Hair follicular keratinocyte (primary cell): ENCODE measurements at places on chromosomes 12 and 14. TPM values are rescaled to one million over a fixed set of nuclear protein-coding genes. Genes with fewer than 3 reads are reported as not detected.

Gene NFE2
- not detected in 2 replicates for total RNA-seq

Gene TMEM253
- 0.08 and 0.31 TPM in 2 replicates for total RNA-seq

Gene PAN2
- 9.7 and 17.5 TPM in 2 replicates for total RNA-seq

Gene THTPA
- 2.7 and 4.8 TPM in 2 replicates for total RNA-seq

Gene GTF2H3
- 41.3 and 45.2 TPM in 2 replicates for total RNA-seq

Gene SLC41A2
- 1.7 and 2.2 TPM in 2 replicates for total RNA-seq

Gene ATG101
- 68.9 and 82.1 TPM in 2 replicates for total RNA-seq

Gene SPX
- 0.86 and 1.5 TPM in 2 replicates for total RNA-seq

Gene TEX52
- total RNA-seq: not detected in 2 replicates

Gene RAD51AP1
- total RNA-seq: 10.5 and 30.1 TPM in 2 replicates

Gene REP15
- total RNA-seq: 0.08 and 0.62 TPM in 2 replicates

Gene CDH24
- total RNA-seq: 6.0 and 8.8 TPM in 2 replicates

Gene NXPH4
- total RNA-seq: 2.1 and 24.9 TPM in 2 replicates

Gene AHNAK2
- total RNA-seq: 45.8 and 198 TPM in 2 replicates

Gene SIX1
- total RNA-seq: 0.15 TPM in 1 of 2 replicates, not detected in the other

Gene PRH1
- 0.76 and 9.7 TPM in 2 replicates for total RNA-seq

Gene NTN4
- 5.0 and 27.5 TPM in 2 replicates for total RNA-seq

Gene FSCB
- total RNA-seq: not detected in 2 replicates

Gene EEA1
- total RNA-seq: 7.5 and 12.3 TPM in 2 replicates

Gene KRT84
- not detected in 2 replicates for total RNA-seq

Gene SMAGP
- total RNA-seq: 21.9 and 23.0 TPM in 2 replicates

Gene USP44
- not detected in 2 replicates for total RNA-seq

Gene RASAL1
- 0.04 and 0.08 TPM in 2 replicates for total RNA-seq

Gene MMP14
- 365 and 745 TPM in 2 replicates for total RNA-seq

Gene CNTN1
- total RNA-seq: 23.7 and 27.6 TPM in 2 replicates

Gene CLEC4D
- not detected in 2 replicates for total RNA-seq

Gene MBD6
- 2.7 and 3.3 TPM in 2 replicates for total RNA-seq

Gene VEZT
- 68.8 and 98.6 TPM in 2 replicates for total RNA-seq

Gene C12orf54
- total RNA-seq: 2.5 and 3.7 TPM in 2 replicates

Gene ADSS1
- total RNA-seq: 0.91 and 5.7 TPM in 2 replicates

Gene ARPC3
- 847 and 1,114 TPM in 2 replicates for total RNA-seq

Gene P2RX2
- total RNA-seq: not detected in 2 replicates

Gene KNTC1
- total RNA-seq: 16.1 and 28.1 TPM in 2 replicates

Gene TMEM132C
- not detected in 2 replicates for total RNA-seq

Gene CMA1
- total RNA-seq: not detected in 2 replicates

Gene FOXN4
- not detected in 2 replicates for total RNA-seq

Gene SUOX
- total RNA-seq: 8.3 and 11.2 TPM in 2 replicates

Gene HOXC12
- total RNA-seq: 0.31 and 0.80 TPM in 2 replicates

Gene EMP1
- total RNA-seq: 54.3 and 135 TPM in 2 replicates

Gene INHBC
- total RNA-seq: not detected in 2 replicates

Gene GALNT16
- total RNA-seq: not detected in 2 replicates

Gene ADCY6
- 5.7 and 11.2 TPM in 2 replicates for total RNA-seq

Gene ALDH1L2
- total RNA-seq: 8.0 and 22.4 TPM in 2 replicates

Gene SARNP
- 109 and 122 TPM in 2 replicates for total RNA-seq

Gene ADGRD1
- not detected in 2 replicates for total RNA-seq

Gene DHH
- not detected in 2 replicates for total RNA-seq

Gene TC2N
- total RNA-seq: 9.6 and 15.1 TPM in 2 replicates

Gene CHGA
- total RNA-seq: not detected in 2 replicates

Gene GPR84
- 0.23 TPM in 1 of 2 replicates, not detected in the other for total RNA-seq

Gene CRY1
- 4.8 and 15.8 TPM in 2 replicates for total RNA-seq

Gene TCL1B
- not detected in 2 replicates for total RNA-seq

Gene HSPB8
- total RNA-seq: 0.15 and 0.39 TPM in 2 replicates

Gene GUCY2C
- total RNA-seq: 0.08 TPM in 1 of 2 replicates, not detected in the other

Gene FGD4
- 8.9 and 14.4 TPM in 2 replicates for total RNA-seq

Gene FOXG1
- not detected in 2 replicates for total RNA-seq

Gene SDR9C7
- 0.31 and 0.57 TPM in 2 replicates for total RNA-seq

Gene GPR68
- total RNA-seq: 5.0 and 5.4 TPM in 2 replicates
